ENCODE measurements at places on chromosomes 1 and 21.
A peak's percentile ranks its signal among the peaks of the same experiment; 100 is the strongest.

DNA sequence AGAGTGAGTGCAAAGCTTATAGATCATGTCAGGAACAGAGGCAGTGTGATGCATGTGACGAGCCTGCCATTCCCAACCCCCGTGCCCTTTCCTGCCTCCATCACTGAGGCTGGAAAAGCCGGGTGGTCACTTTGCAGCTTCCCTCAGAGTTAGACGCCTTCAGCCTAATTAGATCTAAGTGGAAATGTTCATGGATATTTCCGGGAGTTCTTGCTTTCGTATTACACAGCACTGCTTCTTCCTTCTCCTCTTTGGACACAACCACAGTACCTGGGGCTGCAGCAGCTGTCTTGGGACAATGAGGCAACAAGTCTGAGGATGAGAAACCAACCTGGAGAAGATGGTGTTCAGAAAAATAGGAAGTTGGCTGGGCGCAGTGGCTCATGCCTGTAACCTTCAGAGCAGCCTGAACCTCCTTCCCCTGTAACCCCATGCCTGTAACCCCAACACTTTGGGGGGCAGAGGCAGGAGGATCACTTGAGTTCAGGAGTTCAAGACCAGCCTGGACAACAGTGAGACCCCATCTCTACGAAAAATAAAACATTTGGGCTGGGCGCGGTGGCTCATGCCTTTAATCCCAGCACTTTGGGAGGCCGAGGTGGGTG lies 24.5 kb downstream of the SERINC2 start:
- no peak for DNase-seq

DNA sequence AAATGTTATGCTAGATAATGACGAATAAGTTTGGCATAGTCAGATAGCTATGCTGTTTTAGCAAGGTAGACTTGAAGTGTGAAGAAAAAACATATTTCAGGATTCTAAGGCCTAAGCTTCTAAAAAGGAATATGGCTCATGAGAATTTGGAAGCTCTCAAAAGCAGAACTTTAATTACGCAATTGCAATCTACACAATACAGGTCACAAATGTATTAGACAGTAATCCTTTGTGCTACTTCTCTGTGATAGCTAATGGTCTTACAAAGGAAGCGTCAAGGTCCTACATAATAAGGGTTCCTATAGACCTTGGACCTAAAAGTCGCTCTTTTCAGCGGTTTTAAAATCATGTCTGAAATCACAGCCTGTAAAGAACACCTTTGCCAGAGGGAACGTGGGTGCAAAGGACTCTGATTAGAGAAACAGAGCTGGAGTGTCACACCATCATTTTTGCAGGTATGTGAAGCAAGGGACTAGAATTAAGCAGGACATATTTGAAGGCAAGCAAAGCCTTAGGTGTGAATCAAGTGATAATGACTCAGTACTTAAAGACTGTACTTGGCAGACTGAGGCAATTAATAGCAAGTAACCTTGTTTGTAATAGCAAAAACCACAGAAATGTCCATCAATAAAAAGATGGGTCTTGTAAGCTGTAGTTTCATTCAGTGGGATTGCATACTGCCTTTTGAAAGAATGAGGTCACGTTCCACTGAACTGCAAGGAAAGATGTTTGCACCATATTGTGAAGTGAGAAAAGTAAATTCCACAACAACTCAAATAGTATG lies 420.2 kb downstream of the KCTD3 start:
- no peak for DNase-seq

GRCh38 chr1:119006406-119007279 lies 18.5 kb upstream of the TBX15 start:
- peak; percentile 33 for DNase-seq

DNA sequence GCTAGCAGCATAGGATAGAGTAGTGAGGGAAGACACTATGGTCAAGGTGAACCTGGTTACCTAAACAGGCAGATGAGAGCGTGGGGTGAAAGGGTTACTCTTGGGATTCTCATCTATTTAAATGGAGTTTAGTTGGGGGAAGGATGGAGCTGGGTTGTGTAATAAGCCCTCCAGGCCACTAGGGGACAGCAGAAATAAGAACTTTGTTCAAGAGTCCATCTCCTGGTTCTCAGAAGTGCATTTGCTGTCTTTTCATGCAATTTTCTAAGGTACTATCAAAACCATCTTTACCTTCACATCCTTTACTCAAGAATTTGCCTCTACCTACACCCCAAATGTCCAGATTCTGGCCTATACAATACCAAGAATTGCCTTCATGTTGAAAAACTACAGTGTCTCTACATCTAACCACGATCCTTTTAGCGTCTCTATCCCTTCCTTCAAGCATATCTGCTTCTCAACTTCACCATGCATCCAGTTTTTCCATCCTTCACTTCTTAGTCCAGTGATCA lies 28.0 kb downstream of the SLAMF1 start:
- no peak for DNase-seq

DNA sequence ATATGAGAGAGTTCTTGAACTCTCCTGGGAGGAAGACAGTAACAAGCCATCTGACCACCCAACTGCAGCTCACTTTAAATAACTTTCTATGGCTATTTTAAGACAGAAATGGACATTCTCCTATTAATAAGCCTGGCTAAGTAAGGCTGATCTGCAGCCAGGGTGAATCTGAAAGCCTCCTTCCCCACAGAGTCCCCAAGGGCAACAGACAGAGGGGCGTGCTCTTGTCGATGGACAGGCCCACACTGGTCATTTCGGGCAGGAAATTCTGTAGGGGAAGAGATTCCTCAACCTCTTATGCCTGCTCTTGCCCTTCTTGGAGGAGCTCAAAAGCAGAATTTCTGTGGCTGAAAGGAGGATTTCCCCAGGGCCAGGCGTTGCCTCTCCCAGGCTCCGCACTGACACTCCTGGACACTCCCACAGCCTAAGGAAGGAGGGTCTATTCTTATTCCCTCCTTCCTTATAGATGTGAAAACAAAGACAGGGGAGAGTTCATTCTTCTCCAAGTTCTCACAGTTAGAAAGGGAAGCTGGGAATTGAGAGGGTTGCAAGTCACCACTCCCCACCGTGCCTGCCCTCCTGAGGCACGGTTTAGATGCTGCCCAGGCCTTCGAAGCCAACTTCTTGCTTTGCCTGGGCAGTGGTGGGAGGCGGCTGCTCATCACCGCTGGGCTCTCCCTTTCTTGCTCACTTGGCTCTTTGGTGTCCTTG lies 17.9 kb upstream of the KANK4 start:
- DNase-seq, result no peak

- DNase-seq, result no peak
Measured at GRCh38 chr1:40987439-40988276, 8.2 kb downstream of the CTPS1 start.

DNA sequence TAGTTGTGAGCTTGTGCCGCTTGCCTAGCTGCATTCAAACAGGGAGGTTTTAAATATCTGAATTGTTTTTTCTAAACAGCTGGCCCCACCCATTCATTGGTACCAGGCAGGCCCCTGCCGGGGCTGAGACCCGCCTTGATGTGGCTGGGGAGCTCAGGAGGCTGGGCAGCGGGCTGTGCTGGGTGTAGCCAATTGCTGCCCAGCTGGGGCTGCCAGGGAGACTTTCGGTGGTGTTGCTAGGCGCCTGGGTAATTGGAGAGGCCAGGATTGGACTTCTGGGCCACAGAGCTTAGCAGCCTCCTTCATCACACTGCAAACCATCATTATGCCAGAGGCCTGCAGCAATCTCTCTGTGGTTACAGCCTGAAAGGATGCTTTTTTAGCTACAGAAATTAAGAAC lies 12.2 kb downstream of the RHBDL2 start:
- peak; percentile 51 for DNase-seq

GRCh38 chr1:156496211-156496761 lies 4.3 kb downstream of the MEF2D start:
- no peak for DNase-seq
